ENCODE measurements at places on chromosomes 1 and 21.

DNA sequence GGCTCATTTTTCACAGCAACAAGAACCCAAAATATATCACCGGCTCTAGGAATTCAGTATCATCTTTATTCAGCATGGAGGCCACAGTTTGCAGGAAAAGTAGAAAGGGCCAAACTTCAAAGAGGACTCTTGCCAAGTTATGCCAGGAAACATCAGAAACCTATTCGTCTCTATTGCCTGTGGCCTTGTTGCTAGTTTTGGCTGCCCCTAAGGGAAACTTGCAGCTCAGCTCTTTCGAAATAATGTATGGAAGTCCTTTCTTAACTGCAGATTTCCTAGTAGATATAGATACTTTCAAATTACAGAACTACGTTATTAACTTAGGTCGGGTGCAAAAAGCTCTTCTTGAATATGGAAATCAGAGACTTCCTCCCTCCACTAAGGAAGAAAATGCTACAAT, 4.2 kb upstream of the NENF start:
- DNase-seq = no peak

- DNase-seq = no peak
Observed at GRCh38 chr1:212040629-212041412, 5.3 kb downstream of the DTL start.

DNA sequence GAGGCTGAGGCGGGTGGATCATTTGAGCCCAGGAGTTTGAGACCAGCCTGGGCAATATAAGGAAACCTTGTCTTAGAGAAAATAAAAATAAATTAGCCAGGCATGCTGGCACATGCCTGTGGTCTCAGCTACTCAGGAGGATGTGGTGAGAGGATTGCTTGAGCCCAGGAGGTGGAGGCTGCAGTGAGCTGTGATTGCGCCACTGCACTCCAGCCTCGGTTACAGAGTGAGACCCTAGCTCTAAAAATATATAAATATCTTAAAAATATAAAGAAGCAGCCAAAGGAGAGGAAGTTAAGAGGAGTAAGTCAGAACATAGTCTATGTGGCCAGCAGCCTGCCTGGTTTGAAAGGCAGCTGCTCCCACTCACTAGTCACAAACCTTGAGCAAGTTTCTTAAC, 4.5 kb upstream of the IL10RB start:
- no peak for DNase-seq

- no peak for DNase-seq
Observed at GRCh38 chr1:39652105-39652504, 12.7 kb upstream of the HEYL start.

- DNase-seq = no peak
Observed at GRCh38 chr1:38289034-38289433, 242.4 kb upstream of the POU3F1 start.

- no peak for DNase-seq
Observed at GRCh38 chr1:48741380-48741779, 35.3 kb downstream of the BEND5 start.

- no peak for DNase-seq
Observed at GRCh38 chr1:25754470-25755181, 45.4 kb upstream of the SELENON start.

GRCh38 chr21:32203877-32204480, 74.9 kb downstream of the MIS18A start:
- DNase-seq = no peak

DNA sequence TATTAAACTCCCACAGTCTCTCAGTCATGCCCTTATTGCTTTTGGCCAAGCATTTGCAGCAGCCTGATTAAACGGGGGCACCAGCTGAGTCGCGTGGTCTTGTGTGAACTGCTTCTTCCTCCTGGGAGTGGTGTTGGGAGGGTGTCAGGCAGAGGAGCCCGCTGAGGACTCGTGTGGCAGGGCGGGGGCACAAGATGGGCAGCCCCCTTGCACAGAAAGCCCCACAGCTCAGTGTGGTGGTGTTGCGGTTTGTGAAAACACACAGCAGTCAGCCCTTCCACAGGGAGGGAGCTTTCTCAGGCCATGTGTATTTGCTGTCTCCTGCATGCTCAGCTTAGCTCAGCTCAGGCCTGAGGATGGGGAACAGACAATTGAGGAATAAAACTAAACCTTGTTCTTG, 22.4 kb downstream of the PEX14 start:
- no peak for DNase-seq

DNA sequence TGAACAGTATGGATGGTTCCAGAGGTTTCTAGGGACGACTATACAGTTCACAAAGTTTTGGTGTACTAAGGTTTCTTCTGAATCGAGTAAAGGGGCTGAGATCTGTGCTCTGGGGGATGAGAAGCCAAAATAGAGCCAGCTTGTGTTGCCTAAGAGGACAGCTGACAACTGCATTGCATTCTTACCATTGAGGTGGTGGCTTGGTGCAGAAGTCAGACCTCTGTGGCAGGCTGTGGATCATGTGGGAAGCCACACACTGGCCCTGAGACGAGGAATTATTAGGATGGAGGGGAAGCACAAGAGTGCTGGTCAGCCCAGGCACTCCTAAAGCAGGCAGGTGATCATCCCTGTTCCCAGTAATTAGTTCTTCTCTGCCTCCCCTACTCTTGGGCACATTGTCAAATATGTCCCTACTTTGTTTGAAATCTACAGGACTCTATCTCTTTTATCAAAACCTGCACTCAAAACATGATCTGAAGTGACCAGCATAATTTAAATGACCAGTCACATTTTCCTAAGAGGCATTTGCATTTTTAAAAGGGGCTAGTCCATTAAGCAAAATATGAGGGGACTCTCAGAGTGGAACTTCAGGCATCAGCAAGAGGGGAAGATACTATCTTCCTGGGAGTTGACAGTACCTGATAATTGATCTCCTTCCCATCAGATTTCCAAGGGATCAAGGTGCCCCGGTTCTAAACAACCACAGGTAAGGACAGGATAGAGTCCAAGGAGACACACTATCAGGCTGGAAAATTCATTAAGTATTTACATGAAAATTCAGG, at the start of gene FCRLB:
Gene FCRLB, plus strand, starts transcription at position 589 of the 782 bp plus-strand sequence. CDS start 1,129 bp downstream, outside the sequence.
- DNase-seq = no peak

- DNase-seq = no peak
Observed at GRCh38 chr1:244150665-244151064, 99.6 kb downstream of the ZBTB18 start.

- no peak for DNase-seq
Observed at GRCh38 chr1:104028416-104029035, 278.8 kb downstream of the AMY1C start.

DNA sequence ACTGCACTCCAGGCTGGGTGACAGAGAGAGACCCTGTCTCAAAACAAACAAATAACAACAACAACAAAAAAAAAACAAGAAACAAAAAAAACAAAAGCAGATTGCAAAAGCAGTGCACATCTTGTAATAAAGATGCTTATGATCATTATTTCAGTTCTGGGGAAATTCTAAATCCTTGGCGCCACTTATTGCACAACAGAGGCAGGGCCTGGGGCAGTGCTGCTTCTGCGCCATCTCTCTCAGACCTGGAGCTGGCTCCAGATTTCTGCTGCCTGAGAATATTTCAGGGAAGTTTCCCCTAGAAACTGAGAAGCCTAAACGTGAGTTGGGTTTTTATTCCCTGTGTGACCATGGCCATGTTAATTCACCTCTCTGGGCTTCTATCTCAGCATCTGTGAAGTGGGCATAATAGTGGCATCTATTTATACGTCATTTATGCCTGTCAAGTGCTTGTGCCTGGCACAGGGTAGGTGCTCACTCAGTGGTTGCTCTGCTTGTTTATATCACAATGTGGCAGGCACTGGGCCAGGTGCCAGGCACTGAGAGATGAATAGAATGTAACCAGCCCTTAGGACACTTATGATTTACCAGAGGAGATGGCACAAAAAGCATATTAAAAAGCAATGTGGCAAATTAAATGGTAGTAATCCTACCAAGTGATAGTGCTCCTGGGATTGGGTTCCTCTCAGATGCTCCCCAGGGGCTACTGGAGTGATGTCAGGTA, 67.9 kb downstream of the MDM4 start:
- DNase-seq = no peak

GRCh38 chr21:42983103-42983502, 8.7 kb downstream of the PKNOX1 start:
- peak; percentile 9 for DNase-seq

GRCh38 chr1:80624682-80625081, 1176.1 kb upstream of the ADGRL2 start:
- no peak for DNase-seq

DNA sequence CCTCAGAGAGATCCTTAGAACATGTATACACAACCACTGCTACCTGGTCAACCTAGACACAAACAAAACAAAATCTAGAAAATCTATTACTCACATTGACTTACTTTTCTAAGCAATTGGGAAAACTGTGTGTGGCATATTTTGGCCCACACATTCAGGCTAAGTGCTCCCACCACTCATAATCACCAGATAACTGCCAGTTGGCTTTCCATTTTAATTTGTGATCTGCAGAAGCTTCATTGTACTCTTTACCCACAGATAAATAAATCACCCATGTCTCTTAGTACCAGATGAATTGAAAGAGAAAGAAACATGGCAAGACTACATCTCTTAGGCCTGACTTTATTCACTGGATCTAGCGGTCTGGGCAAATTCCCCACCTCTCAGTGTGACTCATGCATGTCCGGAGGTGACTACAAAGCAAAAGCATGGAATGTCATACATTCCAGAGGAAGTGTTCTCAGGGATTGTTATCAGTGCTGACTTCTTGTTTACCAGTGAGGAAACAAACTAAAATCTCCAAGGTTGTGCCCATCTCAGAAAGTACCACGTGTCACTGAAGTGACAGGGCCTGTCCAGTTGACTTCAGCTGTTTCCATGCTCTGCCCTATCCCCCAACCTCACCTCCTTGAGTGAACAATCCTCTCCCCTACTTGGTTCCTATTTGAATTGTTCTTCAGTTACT, 52.4 kb upstream of the BCL10 start:
- no peak for DNase-seq

GRCh38 chr1:234546890-234547788, 62.8 kb downstream of the IRF2BP2 start:
- no peak for DNase-seq

DNA sequence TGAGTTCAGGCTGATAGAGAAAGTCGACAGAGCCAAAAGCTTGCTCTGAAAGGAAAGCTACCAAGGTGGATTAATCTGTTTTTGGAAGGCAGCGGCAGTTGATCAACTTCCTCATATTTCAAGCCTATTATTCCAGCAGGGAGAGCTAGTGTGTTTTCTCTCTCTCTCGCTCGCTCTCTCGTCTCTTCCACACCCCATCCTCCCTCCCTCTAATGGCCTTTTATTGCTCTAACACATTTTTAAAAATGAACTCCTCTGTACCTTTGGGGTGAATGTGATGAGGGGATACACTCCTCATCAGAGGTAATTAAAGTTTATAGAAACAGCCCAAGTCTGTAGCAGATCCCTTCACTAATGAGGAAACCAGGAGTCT, 126.4 kb downstream of the CLIC6 start:
- no peak for DNase-seq

DNA sequence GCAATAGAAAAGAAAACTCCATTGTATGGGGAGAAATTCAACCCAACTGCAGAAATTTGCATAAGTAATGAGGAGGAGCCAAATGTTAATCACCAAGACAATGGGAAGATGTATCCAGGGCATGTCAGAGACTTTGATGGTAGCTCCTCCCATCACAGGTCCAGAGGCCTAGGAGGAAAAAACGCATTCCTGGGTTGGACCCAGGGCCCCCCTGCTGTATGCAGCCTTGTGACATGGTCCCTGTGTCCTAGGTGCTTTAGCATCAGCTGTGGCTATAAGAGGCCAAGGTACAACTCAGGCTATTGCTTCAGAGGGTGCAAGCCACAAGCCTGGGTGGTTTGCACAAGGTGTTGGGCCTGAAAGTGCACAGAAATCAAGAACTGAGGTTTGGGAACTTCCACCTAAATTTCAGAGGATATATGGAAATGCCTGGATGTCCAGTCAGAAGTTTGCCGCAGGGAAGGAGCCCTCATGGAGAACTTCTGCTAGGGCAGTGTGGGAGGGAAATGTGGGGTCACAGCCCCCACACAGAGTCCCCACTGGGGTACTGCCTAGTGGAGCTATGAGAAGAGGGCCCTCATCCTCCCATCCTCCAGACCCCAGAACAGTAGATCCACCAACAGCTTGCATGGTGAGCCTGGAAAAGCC, 162.3 kb downstream of the TGFB2 start:
- DNase-seq = no peak

- DNase-seq = no peak
Observed at GRCh38 chr1:67407498-67407897, 22.7 kb downstream of the SERBP1 start.

GRCh38 chr1:185397183-185397582, 80.1 kb upstream of the IVNS1ABP start:
- no peak for DNase-seq

All from bone marrow (tissue), 2 donors.